ENCODE measurements at places on chromosomes 3 and 15. TPM values are rescaled to one million over a fixed set of nuclear protein-coding genes. Genes with fewer than 3 reads are reported as not detected.

GRCh38 chr3:23819599-23820360 is 14.0 kb downstream of the UBE2E1 start:
- no peak for DNase-seq
- H3K4me1 ChIP-seq = peaks cover 50% of the 10 kb centered on the region
- H3K27ac ChIP-seq = no peak overlapping the region
- peaks cover 14% of the 10 kb centered on the region for H3K36me3 ChIP-seq
- H3K4me3 ChIP-seq = no peak overlapping the region

- no peaks in the 10 kb centered on the region for H3K36me3 ChIP-seq
- no peaks in the 10 kb centered on the region for H3K27me3 ChIP-seq
- H3K4me1 ChIP-seq = no peaks in the 10 kb centered on the region
- H3K4me3 ChIP-seq = no peak overlapping the region
- H3K27ac ChIP-seq = no peak overlapping the region
Measured at GRCh38 chr15:77564938-77565337, 67.8 kb downstream of the LINGO1 start.

DNA sequence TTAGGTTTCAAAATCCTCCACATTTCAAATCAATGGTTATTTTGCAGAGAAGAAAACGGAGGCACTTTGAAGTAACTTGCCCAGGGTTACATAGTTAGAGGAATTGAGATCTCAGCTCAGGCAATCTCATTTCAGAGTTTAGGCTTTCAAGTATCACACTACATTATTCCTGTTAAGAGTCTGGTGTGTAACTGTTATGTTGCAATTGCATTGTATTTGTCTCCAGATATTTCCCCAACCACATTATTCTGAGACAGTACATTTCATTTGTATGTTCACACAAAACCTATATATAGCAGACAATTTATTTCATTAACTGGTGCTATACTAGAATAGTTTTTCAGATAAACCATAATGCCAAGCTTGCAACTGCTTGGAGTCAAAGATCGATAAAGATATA is 154.2 kb upstream of the TSPAN3 start:
- peaks cover 16% of the 10 kb centered on the region for H3K4me1 ChIP-seq
- no peak overlapping the region for H3K4me3 ChIP-seq
- peaks cover 2% of the 10 kb centered on the region for H3K36me3 ChIP-seq
- H3K27ac ChIP-seq = no peak overlapping the region
- DNase-seq = no peak

Gene SCAANT1
- total RNA-seq = not detected
